ENCODE measurements at places on chromosomes 2 and 18. TPM values are rescaled to one million over a fixed set of nuclear protein-coding genes. Genes with fewer than 3 reads are reported as not detected.

- no peak for DNase-seq
These were observed 297.4 kb upstream of the GCFC2 start for GRCh38 chr2:76008001-76008702.

NT5C1B gene
- not detected for total RNA-seq

DNA sequence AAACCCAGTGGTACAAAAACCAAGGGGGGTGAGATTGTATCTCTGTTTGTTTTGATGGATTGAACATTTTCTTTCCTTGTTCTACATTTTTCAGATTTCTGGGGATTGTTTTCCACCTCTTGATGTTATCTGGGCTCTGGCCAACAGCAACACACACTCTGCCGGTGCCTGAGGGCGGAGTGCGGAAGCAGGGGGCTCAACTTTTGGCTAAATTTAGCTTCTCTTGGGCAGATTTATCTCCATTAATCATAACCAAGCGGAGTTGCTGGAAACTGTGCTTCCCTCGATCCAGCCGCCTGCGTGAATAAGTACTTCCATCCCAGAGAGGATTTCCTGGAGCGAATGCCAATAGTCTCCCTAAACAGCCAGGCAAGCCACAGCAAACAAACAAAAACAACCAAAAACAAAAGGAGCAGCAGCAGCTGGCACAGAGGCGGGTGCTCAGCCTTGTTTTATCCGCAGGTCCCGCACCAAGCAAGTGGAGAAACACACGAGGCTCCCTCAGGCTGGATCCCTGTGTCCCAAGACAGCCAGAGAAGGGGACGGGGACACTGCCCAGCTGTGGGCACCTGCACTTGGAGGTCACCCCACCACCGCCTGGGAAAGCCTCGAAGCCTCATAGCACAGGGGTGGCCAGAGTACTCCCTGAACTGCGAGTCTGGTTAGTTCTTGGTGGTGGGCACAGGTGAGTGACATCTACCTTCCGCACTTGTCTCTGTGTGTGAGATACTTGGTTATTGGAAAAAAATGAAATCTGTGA is 143.4 kb downstream of the NDUFA10 start:
- DNase-seq: no peak

FBLN7 gene
- 40.2 TPM for total RNA-seq

GRCh38 chr2:126895336-126895735 is 3.4 kb upstream of the TEX51 start:
- DNase-seq: no peak

GRCh38 chr2:18611184-18611583 is 21.8 kb upstream of the NT5C1B start:
- no peak for DNase-seq

NPHP1 gene
- total RNA-seq: 2.0 TPM

GRCh38 chr2:222594679-222595078 is 61.2 kb downstream of the FARSB start:
- no peak for DNase-seq

DNA sequence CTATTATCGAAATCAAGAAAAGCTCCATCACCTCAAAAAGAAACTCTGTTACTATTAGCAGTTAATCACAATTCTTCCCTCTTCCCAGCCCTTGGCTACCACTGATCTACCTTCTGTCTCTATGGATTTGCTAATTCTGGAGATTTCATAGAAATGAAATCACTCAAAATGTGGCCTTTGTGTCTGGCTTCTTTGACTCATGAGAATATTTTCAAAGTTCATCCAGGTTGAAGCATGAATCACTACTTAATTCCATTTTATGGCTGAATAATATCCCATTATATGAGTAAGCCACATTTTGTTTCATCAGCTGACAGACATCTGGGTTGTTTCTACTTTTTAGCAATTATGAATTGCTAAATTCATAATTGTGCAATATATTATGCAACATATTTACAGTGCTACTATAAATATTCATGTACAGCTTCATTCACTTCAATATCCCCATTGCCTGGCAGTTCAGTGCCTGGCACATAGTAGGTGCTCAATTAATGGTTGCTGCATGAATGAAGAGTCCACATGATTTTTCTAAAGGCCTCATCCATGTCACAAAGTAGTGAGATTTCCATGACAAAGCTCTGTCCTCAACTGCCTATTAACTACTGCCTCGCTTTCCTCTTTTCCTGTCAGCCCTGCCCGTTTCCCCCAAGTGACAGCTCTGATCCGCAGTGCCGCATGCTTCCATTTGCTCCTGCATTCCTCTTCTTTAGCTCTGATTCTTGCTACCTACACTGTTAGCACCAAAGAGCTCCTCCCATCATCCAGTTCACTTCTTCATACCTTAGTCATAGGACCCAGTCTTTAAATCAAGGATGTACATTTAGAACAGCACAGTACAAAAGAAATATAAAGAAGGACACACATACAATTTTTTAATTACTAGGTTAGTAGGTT is 32.8 kb downstream of the CCDC93 start:
- DNase-seq: no peak

GRCh38 chr18:64270121-64270520 is 121.2 kb upstream of the LINC00305 start:
- no peak for DNase-seq

Data from activated CD4-positive, alpha-beta memory T cell treated with anti-CD3 and anti-CD28 coated beads for 36 hours (primary cell).